ENCODE measurements at places on chromosomes 5 and 9.

GRCh38 chr9:87570000-87570908, 72.6 kb downstream of the DAPK1 start:
- DNase-seq, result no peak

DNA sequence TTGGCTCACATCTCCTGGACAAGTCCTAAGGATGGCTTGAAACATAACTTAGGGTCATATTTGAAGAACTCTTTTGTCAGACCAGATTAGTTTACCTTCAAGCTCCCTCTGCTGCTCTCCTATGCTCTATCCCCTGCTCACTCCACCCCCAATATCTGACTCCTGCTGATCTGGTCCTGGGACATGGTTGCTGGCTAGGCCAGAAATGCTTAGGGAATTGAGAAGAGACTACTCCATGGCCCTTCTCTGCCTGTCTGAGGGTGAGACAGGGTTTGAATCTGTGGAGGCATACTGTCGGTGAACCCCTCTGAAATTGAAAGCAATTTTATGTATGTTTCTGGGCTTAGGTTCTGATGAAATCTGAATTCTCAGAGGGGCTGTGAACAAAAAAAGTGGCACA, 3.3 kb downstream of the OTULIN start:
- no peak for DNase-seq

DNA sequence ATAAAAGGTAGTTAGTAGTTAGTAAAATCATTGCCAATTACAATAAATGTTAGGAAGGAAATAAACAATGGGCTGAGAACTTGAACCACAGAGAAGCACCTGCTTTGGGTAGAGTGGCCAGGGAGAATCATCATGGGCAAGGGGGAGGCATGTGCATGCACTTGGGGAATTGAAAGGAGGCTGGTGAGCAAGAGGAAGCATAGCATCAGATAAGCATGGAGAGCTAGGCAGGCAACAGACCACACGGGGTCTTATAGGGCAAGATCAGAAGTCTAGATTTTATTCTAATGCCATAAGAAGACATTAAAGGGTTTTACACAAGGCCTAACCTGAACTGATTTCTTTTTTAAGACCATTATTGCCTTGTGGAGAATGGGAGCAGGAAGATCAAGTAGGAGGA, 93.4 kb downstream of the PIP5K1B start:
- no peak for DNase-seq

- DNase-seq, result no peak
These were observed 87.9 kb upstream of the FSD1L start for GRCh38 chr9:105359892-105360291.

DNA sequence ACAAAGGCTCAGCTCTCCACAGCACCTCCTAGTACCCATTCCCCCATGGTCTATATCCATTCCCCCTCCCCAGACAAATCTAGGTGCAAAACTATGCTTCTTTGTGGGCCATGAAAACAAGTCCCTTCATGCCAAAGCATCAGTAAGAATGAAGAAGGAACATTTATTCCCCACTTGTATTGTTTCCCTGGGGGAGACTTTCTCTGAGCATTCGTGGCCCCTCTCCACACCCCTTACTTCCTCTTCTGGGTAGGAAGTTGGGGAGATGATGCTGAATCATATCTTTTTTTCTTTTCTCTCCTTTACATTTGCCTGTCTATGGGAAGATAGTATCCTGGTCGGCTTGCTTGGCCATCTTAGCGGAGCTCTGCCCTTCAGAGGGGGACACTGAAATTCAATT, 246.8 kb downstream of the NSG2 start:
- no peak for DNase-seq

GRCh38 chr9:69155341-69156030, 18.6 kb upstream of the TJP2 start:
- DNase-seq, result no peak

DNA sequence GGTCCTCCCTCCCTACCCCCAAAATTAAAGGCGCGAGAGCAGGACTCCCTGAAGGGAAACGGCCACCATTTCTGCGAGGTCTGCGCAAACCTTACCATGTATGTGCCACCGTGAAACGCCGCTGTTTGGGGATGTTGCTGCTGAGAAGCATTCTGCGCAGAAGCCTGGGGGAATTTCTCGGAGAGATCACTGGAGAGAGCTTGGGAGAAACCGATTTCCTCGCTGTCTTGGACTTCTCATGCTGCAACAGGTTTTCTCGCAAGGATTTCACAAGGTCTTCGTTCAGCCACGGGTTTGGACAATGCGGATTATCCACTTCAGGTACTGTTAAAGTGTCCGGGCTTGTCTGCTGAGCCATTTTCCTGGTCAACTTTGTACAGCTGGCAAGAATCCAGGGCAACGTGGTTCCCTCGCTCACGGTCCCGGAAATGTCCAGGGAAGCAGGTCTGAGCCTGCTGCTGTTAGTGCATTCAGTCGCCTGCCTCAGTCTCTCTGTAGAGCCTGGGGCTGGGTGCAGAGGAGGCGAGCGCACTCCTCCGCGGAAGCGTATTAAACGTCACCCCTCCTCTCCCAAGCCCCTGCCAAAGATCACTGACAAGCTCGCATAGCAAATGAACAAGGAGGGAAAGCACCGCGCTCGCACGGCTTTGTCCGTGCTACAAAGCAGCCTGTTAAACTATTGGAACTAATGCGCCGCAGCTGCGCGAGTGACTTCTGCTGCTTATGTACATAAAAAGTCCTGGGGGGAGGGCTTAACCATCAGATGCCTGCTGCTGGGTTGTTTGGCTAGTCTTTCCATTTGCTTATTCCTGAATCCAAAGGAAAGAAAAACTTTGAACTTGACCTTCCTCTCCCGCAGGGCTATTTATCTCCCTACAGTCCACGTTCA, 125.1 kb downstream of the PDE4D start:
- DNase-seq, result no peak

DNA sequence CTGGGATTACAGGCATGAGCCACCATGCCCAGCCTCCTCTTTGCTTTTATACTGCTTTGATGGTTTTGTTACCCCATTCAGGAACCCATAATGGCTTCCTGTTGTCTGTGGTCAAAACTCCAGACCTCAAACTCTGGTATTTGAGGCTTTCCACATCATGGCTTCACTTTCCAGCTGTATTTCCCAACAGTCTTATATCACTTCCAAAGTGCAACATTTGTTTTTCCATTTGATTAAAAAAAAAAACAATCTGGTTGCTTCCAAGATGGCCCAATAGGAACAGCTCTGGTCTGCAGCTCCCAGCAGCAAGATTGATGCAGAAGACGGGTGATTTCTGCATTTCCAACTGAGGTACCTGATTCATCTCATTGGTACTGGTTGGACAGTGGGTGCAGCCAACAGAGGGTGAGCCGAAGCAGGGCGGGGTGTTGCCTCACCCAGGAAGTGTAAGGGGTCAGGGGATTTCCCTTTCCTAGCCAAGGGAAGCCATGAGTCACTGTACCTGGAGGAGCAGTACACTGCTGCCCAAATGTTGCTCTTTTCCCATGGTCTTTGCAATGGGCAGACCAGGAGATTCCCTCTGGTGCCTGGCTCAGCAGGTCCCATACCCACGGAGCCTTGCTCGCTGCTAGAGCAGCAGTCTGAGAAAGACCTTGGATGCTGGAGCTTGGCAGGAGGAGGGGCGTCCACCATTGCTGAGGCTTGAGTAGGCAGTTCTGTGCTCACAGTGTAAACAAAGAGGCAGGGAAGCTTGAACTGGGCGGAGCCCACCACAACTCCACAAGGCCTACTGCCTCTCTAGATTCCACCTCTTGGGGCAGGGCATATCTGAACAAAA, 458.4 kb downstream of the KDM4C start:
- DNase-seq, result no peak
